ENCODE measurements at places on chromosomes 2 and 18.

GRCh38 chr18:57836557-57836956 is 33.4 kb upstream of the ATP8B1 start:
- no peak for DNase-seq

GRCh38 chr2:218811382-218811781 is 20.2 kb downstream of the PRKAG3 start:
- DNase-seq, result no peak

- no peak for DNase-seq
Observed at GRCh38 chr2:75607400-75607798, 39.2 kb upstream of the MRPL19 start.

GRCh38 chr18:62717925-62718800 is 2.8 kb downstream of the PHLPP1 start:
- DNase-seq, result no peak

DNA sequence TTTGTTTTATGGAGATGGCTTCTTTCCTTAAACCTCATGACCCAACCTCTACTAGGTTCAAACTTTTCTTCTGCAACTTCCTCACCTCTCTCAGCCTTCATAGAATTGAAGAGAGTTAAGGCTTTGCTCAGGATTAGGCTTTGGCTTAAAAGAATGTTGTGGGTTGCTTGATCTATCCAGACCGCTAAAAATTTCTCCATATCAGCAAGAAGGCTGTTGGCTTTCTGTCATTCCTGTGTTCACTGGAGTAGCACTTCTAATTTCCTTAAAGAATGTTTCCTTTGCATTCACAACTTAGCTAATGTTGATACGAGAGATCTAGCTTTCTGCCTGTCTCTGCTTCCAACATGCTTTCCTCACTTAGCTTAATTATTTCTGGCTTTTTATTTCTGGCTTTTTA is 58.1 kb upstream of the KYNU start:
- no peak for DNase-seq

DNA sequence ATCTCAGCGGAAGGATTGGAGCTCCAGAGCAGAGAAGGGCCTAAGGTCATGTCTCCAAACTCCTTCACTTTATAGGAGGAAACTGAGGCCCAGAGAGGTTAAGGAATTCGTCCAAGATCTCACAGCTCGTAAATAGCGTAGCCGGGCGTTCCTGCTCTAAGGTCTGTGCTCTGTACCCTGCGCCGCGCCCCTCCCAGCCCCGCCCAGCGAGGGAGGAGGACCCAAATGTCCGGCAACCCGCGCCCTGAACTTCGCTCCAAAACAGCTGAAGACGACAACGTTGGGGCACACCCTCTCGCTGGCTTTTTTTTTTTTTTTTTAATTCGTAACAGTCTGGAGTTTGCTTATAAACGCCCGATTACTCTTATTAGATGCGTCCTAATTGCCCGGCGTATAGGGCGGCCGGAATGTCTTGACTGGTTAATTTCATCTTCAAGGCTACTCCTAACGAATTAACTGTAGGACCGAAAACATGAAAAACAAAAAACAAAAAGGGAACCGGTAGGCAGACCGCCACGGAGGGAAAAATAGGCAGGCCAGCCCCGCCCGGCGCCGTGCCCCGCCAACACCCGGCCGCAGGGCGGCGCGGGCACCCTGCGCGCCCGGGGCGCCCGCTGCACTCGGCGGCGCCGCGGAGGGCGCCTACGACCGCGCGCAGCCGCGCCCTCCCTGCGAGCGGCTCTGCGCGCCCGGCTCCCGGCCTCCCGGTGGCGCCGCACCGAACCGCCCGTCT is 928 bp upstream of the FOSL2 start:
- DNase-seq, result no peak

GRCh38 chr2:218028562-218029348 is 26.0 kb upstream of the TNS1 start:
- DNase-seq, result no peak

DNA sequence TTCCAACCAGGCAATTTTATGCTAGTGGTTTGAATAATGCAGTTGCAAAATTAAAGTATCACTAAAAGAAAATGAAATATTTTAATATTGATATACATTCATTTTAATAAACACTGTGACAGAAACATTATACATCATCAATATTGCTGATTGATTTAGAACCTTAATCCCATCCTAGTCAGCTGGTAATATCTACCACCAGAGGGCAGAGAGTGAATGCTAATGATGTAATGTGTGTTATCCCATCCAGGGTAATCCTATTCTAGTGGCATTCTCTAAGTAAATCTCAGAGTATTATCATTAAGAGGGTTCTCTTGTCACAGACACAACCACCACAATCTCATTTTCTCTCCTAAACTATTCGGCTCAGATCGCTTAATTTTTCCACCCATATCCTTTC is 477.4 kb downstream of the CPS1 start:
- no peak for DNase-seq

DNA sequence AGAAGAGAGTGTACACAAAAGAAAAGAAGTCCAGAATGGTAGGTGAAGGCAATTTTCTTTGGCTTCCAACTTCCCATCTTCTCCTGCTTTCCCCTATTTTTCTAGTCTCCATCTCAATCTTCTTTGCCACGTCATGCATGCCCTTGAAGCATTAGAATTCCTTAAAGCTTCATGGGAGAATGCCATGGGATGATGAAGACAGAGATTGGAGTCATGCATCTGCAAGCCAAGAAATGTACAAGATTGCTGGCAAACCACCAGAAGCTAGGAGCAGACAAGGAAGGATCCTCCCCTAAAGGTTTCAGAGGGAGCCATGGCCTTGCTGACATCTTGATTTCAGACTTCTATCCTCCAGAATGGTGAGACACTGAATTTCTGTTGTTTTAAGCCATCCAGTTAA is 305.9 kb downstream of the HRH4 start:
- no peak for DNase-seq

DNA sequence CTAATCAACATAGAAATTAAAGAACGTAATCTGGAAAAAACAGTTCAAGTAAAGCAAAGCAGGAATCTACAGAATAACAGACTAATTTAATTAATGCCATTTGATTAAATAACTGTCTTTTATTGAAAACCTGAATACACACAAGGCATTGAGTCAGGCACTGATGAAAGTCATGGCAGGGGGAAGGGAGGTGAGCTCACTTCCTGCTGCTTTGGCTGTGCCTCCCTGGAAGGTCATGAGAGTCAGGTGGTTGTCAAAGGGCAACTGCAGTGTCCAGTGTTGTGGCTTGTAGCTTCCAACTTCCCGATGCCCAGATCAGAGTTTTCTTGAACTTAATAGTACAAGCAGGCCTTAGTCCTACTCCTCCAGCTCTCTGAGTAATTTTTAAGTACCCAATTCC is 180.9 kb downstream of the PID1 start:
- no peak for DNase-seq

GRCh38 chr2:146994246-146994645 is 850.6 kb upstream of the ACVR2A start:
- no peak for DNase-seq

DNA sequence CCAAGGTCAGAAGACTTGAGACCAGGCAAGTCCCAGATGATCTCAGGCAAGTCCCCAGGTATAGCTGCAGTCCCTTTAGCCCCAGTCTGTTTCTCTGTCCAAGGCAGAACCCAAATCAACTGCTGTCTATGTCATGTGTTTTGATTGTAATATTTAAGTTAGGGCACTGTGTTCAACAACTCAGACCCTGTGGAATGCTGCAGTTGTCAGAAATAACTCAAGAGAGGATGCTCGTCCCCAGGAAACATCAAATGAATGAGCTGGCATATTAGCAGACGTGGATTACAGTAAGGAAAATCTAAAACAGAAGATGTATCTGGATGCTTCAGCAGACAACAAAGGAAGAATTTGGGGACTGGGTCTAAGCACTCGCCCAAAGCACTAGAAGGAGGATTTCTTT is 70.1 kb downstream of the BCL11A start:
- peak; percentile 17 for DNase-seq

- DNase-seq, result no peak
Observed at GRCh38 chr2:86420913-86421312, 20.3 kb upstream of the KDM3A start.

DNA sequence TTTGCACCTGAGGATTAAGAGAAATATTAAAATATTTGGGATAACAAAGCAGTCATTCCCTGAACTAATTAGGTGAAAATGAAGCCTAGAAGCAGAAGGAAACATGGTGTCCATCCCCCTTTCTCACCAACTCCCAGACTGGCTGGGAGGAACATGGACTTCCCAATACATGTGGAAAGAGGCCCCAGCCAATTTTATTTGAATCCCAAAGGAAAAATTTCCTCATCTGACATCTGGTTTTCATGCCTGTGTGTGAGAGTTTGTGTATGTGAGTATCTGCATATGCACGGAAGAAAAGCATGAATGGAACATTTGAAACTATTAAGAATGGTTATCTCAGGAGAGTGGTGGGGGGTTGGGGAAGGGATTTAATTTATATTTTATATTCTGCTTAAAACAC is 84.3 kb downstream of the COPS8 start:
- no peak for DNase-seq

- no peak for DNase-seq
Observed at GRCh38 chr2:59295524-59296162, 1054.5 kb upstream of the FANCL start.

- DNase-seq, result no peak
Observed at GRCh38 chr2:226310146-226310545, 489.5 kb downstream of the IRS1 start.

DNA sequence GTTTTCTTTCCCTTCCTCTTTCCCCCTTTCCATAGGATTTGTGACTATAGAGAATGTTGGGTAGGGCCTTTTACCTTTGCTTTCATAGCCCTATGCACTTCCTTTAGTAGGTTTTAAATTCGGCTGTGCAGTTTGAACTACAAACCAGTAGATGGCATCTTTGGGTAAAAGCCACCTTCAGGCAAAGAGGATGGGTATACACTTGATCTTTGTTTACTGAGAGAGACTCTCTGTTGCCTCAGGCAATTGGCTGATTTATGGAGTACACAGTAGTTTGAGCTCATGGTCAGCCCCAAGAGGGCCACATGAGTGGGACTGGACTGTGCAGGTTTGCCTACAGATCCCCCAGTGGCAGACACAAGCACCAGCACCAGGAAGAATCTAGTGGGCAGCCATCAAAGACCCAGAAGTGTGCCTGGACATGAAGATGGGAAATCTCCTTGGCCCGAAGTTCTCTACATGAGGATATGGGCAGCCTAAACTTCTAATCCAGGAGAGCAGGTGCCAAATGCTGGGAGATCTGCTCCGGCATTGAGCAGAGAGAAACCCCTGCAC is 1304.3 kb upstream of the DDX18 start:
- DNase-seq, result no peak

GRCh38 chr2:73892631-73893329 is at the start of gene ACTG2:
TSS of gene ACTG2 (plus strand) at chr2:73893008. CDS start at chr2:73901312, 8,304 bp downstream.
- peak; percentile 62 for DNase-seq

DNA sequence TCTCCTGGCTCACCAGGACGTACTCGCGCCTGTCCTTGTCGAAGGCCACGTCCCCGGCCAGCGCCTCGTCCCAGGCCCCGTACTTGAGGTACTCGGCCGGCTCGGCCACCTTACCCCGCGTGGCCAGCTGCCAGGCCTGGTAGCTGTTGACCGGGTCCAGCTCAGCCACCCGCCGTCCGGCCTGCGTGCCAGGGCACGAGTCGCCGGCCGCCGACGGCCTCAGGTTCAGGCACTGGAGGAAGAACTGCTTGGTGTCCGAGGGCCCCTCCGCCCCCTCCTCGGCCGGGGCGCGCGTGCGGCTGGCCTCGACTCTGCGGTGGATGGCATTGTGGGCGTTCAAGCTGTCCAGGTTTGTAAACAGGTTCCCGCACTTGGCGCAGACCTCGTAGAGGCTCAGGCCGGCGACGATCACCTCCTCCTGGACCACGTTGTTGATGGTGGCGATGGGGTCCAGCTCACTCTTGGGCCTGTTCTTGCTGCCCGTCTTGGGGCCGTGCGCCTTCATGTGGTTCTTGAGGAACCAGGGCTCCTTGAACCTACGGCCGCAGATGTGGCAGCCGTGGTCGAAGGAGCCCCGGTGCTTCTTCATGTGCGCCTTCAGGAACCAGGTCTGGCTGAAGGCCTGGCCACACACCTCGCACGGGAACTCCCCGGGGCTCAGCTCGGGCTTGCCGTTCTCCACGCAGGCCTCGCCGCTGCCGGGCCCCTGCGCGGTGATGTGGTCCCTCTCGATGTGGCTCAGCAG is 53.2 kb downstream of the ZNF516 start:
- no peak for DNase-seq

GRCh38 chr2:33275689-33276444 is 200.6 kb upstream of the RASGRP3 start:
- DNase-seq, result peak; percentile 79

GRCh38 chr2:63484481-63484880 is 103.8 kb downstream of the WDPCP start:
- DNase-seq, result no peak

GRCh38 chr18:44537526-44537925 is 143.2 kb upstream of the SETBP1 start:
- DNase-seq, result peak; percentile 80

- no peak for DNase-seq
Observed at GRCh38 chr2:168241208-168241607, 6.2 kb downstream of the STK39 start.

- no peak for DNase-seq
Observed at GRCh38 chr2:237673130-237674001, 46.0 kb downstream of the LRRFIP1 start.

- DNase-seq, result no peak
Observed at GRCh38 chr2:197229509-197230443, 80.8 kb downstream of the ANKRD44 start.

GRCh38 chr2:207749873-207750272 is 19.8 kb downstream of the FZD5 start:
- no peak for DNase-seq

- DNase-seq, result no peak
Observed at GRCh38 chr2:30765876-30766470, 41.3 kb downstream of the CAPN13 start.

DNA sequence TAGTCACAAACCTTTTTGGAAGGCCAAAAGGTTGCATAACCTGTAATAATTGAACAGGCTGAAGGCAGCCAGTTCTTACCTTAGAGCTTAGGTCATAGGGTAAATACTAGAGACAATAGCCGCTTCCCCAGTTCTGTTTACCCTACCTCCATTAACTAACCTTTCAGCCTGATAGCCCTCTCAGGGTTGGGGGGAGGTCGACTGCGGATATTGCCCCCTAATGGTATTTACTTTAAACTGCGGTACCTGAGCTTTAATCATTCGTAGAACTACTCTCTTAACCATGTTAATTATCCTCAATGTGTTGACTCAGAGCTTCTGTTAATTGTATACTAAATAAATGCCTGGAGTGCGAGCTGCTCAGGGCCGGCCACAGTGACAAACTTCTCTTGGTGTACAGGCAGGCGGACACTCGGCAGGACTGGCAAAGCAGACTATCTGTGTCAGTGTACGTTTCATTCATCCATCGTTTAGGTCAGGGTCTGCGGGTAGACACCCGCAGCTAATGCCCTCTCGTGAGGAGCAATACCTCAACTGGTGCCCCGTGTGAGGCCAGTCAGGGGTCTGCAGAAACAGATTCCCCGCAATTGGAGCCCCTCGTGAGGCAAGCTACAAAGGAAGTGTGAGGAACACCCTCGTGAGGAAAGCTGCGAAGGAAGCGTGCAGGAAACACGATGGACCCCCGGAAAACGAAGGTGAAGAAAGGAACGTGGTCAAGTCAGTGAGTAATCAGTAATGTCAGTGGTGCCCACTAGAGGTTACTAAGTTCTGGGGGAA is 115.3 kb upstream of the SCN7A start:
- DNase-seq, result no peak

GRCh38 chr2:230779607-230780006 is 67.0 kb downstream of the CAB39 start:
- no peak for DNase-seq
